ENCODE measurements at places on chromosomes 7 and 10.

- DNase-seq, result no peak
Measured at GRCh38 chr10:130737186-130737585, 574.3 kb downstream of the TCERG1L start.

GRCh38 chr7:115474137-115474536, 552.2 kb downstream of the MDFIC start:
- no peak for DNase-seq

DNA sequence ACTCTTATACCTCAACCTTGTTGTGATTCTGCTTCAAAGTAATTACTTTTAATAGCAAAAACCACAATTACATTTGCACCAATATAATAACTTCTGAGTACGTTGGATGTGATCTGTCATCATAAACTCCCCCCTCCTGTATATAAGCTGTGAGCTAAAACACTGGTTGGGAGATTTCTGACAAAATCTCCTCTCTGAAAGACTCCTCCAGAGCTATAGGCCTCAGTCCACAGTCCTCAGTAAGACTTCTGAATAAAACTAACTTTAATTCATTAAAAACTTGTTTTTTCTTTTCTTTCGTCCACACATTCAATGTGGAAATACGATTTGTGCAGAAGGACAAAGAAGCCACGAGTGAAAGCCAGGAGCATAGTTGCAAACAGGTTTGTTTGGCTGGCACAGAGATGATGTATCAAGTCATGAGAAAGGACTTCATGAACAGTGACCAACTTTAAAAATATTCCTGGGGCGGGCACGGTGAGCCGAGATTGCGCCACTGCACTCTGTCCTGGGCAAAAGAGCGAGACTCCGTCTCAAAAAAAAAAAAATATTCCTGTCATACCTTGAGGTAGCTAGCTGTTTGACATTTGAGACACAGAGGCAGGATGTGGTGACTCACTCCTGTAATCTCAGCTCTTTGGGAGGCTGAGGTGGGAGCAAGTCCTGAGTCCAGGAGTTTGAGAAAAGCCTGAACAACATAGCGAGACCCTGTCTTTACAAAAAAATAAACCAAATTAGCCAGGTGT, 91.1 kb upstream of the ARHGAP21 start:
- no peak for DNase-seq

- no peak for DNase-seq
Measured at GRCh38 chr7:132336797-132337196, 239.5 kb downstream of the PLXNA4 start.

- DNase-seq, result no peak
Measured at GRCh38 chr7:144397086-144397485, 6.4 kb downstream of the NOBOX start.

GRCh38 chr7:47634273-47634672, 52.4 kb upstream of the TNS3 start:
- DNase-seq, result no peak

GRCh38 chr10:97584060-97584797, at the start of gene HOGA1:
TSS of gene HOGA1 (plus strand) at chr10:97584389. CDS start at chr10:97584704, 315 bp downstream.
- no peak for DNase-seq

DNA sequence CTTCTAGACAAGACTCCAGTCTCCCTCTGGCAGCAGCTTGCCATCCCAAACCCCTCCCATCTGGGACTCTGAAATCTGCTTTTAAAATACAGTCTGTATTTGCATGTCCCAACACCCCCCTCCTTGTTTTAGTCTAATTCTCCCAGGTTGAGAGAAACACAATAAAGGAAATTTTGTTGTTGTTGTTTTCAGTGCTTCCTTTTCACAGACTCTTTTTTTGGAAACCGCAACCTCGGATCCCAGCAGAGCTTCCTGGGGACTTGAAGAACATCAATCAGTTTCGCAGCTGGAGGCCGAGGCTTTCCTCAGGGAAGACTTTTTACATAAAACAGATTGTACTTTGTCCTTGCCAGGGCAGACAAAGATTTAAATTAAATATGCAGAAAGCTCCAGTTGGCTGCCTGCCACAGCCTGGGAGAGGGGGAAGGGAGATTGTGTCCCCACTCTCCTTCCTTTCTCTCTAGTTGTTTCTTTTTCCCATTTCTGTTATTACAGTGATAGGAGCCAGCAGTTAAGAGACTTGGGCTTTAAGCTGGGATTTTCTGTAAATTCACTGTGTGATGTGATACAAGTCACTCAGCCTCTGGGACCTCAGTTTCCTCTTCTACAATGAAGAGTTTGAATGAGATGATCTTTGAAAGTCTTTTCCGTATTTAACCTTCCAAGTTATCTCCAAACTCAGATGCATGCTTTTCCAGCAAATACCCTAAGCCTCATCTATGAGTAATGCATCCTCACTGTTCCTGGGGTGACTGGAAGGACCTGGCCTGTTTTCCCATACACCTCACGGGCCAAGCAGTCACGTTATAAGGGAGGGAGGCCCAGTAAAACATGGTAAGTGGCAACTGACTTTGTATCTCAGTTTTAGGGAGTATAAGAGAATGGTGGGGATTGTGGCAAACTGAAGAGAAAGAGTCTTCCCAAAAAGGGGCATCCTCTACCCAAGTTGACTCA, 192.3 kb downstream of the REEP3 start:
- DNase-seq, result no peak

DNA sequence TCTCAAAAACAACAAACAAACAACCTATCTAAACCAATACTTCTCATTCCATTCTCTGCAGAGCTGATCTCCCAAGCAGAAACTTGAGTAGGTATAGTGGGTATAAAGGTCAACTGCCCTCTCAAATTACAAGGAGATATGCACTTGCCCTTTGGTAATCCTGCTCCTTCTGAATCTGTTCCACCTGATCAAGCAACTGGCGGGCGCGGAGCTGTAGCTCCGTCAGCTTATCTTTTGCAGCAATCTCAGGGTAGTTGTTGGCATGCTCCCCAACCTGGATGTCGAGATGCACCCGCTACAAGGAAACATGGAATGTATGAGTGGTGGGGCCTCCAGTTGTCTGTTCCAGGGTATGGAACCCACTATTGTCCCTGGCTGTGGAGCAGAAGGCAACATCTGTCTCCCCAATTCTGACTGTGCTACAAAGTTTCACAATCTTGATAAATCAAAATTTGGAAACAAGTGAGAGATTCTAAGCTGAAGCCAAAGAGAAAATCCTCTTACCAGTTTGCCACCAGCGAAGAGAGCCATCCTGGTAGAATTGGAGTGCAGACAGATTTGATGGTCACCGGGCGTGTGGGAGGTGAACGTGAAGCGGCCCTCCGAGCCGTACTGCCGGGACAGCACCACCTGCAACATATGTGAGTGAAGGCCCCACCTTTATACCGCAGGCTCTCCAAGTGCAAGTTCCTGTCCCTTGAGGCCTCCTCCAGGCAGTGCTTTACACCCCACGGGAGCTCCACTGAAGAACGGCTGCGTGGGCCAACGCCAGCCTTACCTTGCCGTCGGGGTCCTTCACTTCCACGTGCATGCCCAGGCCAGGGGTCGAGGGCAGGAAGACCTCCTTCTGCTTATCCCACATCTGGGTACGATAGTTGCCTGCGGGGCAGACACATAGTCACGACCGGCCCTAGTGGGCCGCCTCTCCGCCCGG, 819 bp downstream of the TMED4 start:
- peak; percentile 65 for DNase-seq

- peak; percentile 38 for DNase-seq
Measured at GRCh38 chr7:142463401-142463850, 205.6 kb upstream of the PRSS58 start.

GRCh38 chr7:95596198-95597063, at the start of gene PDK4:
TSS of gene PDK4 (minus strand) at chr7:95596516. CDS start at chr7:95596293, 223 bp downstream.
- peak; percentile 1 for DNase-seq

DNA sequence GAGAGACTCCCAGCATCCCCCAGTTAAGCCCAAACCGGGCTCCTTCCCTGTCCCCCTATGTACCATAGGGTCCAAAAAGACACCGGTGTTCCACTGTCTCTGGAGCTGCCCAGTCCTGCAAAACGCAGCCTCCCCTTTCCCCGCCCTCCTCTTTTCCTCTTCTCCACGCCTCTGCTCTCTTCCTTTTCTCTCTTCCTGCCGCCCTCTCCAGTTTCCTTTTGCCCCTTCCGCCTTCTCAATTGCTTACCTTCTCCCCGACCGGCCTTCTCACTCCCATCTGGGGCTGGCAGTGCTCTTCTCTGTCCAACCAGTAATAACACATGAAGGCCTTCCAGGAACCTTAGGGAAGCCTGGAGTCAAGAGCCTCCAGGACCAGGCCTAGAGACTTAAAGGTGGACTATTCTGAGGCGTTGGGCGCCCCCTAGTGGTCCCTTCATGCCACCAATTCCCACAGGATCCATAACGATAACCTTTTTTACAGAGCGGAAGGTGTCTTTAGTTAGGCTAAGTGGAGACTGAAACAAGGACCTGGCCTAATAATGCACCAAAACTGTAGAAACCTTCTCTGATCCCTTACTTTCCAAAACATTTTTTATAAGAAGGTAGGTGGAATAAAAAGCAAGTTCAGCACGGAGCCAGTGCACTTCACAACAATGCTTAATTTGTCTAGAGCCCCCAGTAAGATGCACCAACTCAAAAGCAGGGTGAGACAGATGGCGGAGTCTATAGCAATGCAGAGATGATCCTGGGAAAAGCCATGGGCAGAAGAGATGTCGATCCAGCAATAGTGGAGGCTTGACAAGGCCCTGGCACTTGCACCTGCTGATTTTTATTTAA, 27.2 kb upstream of the MSRB2 start:
- DNase-seq, result peak; percentile 77

All from stimulated activated CD4-positive, alpha-beta T cell treated with anti-CD3 and anti-CD28 coated beads, Interleukin-15, amount 100 ng/mL, for 24 hours (primary cell).